ENCODE measurements at places on chromosomes 11 and 22. TPM values are rescaled to one million over a fixed set of nuclear protein-coding genes. Genes with fewer than 3 reads are reported as not detected.
A peak's percentile ranks its signal among the peaks of the same experiment; 100 is the strongest.

Gene BTBD18
- total RNA-seq, result not detected

- H3K4me1 ChIP-seq, result peaks cover 4% of the 10 kb centered on the region
- no peaks in the 10 kb centered on the region for H3K27me3 ChIP-seq
- H3K27ac ChIP-seq, result no peak overlapping the region
These were observed 190.7 kb downstream of the UVRAG start for GRCh38 chr11:76005756-76006155.

DNA sequence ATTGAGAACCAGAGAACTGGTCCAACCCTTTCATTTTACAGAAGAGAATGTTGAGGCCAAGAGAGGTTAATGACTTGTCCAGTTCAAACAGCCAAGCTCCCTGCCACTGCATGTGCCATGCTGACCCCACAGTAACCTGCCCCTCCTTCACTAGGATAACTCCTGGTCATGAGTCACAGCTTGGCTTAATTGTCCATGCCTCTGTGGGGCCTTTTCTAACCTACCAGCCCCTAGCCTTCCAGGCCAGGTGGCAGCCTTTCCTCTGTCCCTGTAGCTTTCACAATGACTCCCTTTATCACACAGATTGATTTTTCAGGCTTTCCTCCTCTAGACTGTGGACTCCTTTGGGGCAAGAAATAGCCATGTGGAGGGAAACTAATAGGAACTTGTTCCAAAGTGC is 97.2 kb downstream of the PIWIL4 start:
- DNase-seq, result no peak
- H3K27ac ChIP-seq, result no peak overlapping the region
- H3K27me3 ChIP-seq, result peaks cover 60% of the 10 kb centered on the region
- H3K36me3 ChIP-seq, result no peaks in the 10 kb centered on the region
- H3K4me1 ChIP-seq, result peaks cover 5% of the 10 kb centered on the region
- no peak overlapping the region for H3K4me3 ChIP-seq

DNA sequence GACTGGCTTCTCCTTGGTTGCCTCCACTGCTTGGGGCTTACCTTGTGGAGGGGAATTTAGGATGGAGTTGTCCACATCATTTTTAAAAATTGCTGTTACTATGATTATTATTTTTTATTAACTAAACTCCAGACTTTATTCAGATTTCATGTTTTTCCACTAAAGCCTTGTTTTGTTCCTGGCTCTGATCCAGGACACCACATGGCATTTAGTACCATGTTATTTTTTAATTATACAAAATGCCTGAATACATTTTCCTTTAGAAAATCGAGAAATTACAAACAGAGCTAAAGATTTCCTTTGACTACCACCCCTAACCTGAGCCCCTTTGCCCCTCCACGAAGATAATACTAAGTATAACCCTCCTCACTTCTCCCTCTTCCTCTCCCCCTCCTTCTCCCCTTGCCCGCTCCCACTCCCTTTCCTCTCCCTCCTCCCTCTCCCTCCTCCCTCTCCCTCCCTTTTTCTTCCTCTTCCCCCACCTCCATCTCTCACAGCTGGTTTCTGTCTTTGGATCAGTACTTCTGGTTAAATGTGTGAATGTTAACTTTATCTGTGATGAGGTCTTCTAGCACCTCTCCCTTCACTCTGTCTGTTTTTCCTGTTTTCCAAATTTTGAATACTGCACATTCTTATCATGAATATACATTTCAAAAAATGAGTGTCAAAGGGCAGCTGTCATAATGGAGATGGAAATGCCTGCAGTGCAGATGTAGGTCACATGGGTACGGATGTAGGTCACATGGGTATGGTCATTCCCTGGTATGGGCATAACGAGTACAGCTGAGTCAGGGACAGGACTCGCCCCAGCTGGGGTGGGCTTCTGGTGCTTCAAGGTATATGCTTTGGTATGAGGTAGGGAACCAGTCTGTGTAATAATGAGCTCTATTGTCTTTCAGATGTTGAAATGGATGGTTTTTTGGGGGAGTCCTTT is 54.4 kb upstream of the OR4B1 start:
- H3K36me3 ChIP-seq, result peaks cover 11% of the 10 kb centered on the region
- H3K4me1 ChIP-seq, result peaks cover 5% of the 10 kb centered on the region
- peak overlapping the region; percentile 66 for H3K27ac ChIP-seq
- DNase-seq, result no peak
- H3K27me3 ChIP-seq, result no peaks in the 10 kb centered on the region

DNA sequence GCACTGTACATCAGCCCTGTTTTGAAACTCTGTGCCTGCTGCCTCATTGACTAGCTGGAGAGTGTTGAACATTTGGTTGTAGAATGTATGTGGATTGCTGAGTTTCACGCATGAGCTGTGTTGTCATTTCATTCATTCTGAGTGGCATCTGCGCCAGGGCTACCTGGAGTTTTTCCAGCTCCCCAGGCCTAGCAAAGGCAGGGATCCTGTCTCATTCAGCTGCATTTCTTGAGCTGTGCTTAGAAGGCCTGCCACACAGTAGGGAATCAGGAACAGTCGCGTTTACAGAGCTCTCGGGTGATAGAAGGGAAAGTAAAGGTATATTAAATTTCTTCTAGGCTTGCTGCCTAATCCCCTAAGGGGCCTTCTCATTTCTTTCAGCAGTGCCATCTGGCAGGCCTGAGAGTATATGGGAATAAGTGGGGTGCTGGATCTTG is 44.3 kb downstream of the PTPRJ start:
- H3K27me3 ChIP-seq, result no peaks in the 10 kb centered on the region
- peaks cover 3% of the 10 kb centered on the region for H3K36me3 ChIP-seq
- H3K27ac ChIP-seq, result no peak overlapping the region
- H3K4me1 ChIP-seq, result peaks cover 37% of the 10 kb centered on the region

DNA sequence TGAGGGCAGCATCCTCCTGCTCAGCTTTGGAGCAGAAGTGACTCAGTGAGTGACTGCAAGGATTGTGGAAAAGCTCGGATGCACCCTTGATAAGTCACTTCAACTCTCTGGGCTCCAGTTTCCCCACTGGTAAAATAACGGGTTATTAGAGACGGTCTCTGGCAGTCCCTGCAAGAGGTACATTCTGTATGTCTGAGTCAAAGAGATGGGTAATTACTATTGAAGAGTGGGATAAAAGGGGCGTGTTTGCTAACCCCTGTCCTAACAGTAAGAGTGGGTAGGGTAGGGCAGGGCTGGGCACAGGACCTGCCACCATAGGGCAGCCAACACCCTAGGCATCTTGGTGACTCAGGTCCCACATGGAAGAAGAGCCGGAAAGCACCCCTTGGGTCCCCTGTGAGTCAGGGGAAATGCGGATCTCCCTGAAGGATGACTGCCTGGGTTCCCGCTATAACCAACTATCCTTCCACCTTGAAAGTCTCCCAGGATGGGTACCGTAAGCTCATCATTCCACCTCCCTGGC is 7.3 kb upstream of the AHNAK start:
- H3K4me1 ChIP-seq, result peaks cover 73% of the 10 kb centered on the region
- no peaks in the 10 kb centered on the region for H3K27me3 ChIP-seq
- DNase-seq, result peak; percentile 41
- H3K27ac ChIP-seq, result peak overlapping the region; percentile 100
- H3K4me3 ChIP-seq, result peak overlapping the region; percentile 93
- no peaks in the 10 kb centered on the region for H3K36me3 ChIP-seq

DNA sequence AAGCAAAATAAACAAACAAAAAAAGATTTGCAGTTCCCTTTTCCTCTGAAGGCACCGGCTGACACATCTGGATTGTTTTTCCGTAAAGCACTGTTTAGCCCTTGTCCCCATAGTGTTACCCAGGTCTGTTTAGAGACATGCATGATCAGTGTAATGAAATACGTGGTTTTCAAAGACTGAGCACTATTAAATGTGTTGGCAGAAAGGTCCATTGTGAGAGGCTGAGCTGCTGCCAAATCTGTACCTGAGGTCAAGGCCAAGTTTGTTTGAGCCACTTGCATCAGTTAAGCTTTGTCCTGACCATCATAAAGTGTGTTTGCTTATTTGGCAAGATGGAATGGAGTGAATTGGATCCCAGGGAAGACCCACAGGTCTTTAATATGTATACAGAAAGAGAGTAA is 26.3 kb downstream of the CTR9 start:
- no peak for DNase-seq
- H3K27ac ChIP-seq, result no peak overlapping the region
- peaks cover 2% of the 10 kb centered on the region for H3K4me1 ChIP-seq
- H3K36me3 ChIP-seq, result peaks cover 16% of the 10 kb centered on the region

- peak overlapping the region; percentile 97 for H3K4me3 ChIP-seq
- peaks cover 24% of the 10 kb centered on the region for H3K4me1 ChIP-seq
- peaks cover 7% of the 10 kb centered on the region for H3K36me3 ChIP-seq
- H3K27me3 ChIP-seq, result no peaks in the 10 kb centered on the region
- peak overlapping the region; percentile 97 for H3K27ac ChIP-seq
These were observed 906 bp downstream of the CCDC90B start for GRCh38 chr11:83285151-83285770.

Gene ADAMTS15
- not detected for total RNA-seq

DNA sequence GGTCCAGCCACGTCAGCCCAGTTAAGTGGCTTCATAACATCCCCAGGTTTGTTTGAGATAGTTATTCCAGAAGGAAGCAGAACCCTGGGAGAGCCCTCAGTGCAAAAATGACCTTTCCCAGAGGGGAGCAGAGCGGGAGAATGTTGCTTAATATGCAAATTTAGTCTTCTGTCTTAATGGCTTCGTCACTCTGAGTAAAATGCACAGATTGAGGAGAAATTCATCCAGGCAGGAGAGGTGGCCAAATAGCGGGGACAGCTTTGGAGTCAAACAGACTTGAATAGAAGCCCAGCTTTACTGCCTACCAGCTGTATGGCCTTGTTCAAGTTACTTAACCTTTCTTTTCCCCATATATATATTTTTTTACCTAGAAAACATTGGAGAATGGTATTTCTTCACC is 12.3 kb upstream of the NRGN start:
- H3K36me3 ChIP-seq, result peaks cover 2% of the 10 kb centered on the region
- peaks cover 17% of the 10 kb centered on the region for H3K4me1 ChIP-seq
- H3K27ac ChIP-seq, result no peak overlapping the region
- H3K4me3 ChIP-seq, result no peak overlapping the region

- no peak for DNase-seq
- no peak overlapping the region for H3K4me3 ChIP-seq
- H3K27me3 ChIP-seq, result peaks cover 11% of the 10 kb centered on the region
- peaks cover 6% of the 10 kb centered on the region for H3K4me1 ChIP-seq
- H3K36me3 ChIP-seq, result no peaks in the 10 kb centered on the region
- H3K27ac ChIP-seq, result no peak overlapping the region
These were observed 71.4 kb upstream of the LINC01488 start for GRCh38 chr11:69409812-69410645.

- DNase-seq, result no peak
- H3K4me1 ChIP-seq, result no peaks in the 10 kb centered on the region
- no peak overlapping the region for H3K4me3 ChIP-seq
- no peak overlapping the region for H3K27ac ChIP-seq
- no peaks in the 10 kb centered on the region for H3K36me3 ChIP-seq
These were observed 256.8 kb downstream of the INSC start for GRCh38 chr11:15371533-15371932.

Gene ADAMTS8
- total RNA-seq, result not detected

Gene NAALADL1
- total RNA-seq, result 16.0 TPM

DNA sequence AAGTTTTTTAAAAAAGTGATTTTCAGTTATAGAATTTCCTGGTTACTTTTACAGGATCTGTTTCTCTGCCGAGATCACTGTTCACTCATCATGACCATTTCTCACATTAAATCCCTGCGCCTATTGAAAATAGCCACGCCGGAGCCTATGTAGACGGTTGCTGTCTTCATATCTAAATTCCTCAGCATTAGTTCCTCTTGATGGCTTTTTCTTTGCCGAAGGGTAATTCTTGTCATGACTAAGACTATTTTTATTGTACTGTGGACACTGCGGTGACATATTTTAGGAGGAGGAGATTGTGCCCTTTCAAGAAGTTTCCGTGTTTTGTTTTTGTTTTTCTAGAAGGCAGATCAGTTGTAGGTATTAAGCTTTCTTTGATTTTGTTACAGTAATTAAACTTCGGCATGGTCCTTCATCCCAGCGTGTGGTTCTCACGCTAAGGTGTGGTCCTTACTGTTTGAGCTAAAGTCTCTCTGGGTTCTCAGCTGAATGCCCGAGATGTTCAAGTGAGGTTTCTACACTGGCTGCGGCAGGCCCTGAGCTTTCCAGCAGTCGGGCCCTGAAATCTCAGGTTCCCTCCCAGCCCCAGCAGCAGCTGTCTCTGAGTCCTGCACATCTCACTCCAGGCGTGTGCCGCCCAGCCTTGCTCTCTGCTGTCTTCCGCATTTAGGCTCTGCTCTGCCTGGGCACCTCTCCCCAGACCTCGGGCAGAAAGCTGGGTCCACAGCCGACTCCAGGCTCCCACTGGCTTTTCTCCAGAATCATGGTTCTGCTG is 1110.5 kb downstream of the TBC1D22A start:
- H3K27me3 ChIP-seq, result peaks cover 27% of the 10 kb centered on the region
- H3K27ac ChIP-seq, result no peak overlapping the region
- DNase-seq, result no peak
- H3K4me1 ChIP-seq, result no peaks in the 10 kb centered on the region
- H3K4me3 ChIP-seq, result no peak overlapping the region

Gene CNGA4
- 0.23 TPM for total RNA-seq

- no peak overlapping the region for H3K4me3 ChIP-seq
- no peak overlapping the region for H3K27ac ChIP-seq
- H3K27me3 ChIP-seq, result no peaks in the 10 kb centered on the region
- H3K4me1 ChIP-seq, result peaks cover 10% of the 10 kb centered on the region
- H3K36me3 ChIP-seq, result peaks cover 6% of the 10 kb centered on the region
These were observed 86.6 kb downstream of the CLPB start for GRCh38 chr11:72347691-72348090.

Gene SCGB1D2
- total RNA-seq, result not detected

DNA sequence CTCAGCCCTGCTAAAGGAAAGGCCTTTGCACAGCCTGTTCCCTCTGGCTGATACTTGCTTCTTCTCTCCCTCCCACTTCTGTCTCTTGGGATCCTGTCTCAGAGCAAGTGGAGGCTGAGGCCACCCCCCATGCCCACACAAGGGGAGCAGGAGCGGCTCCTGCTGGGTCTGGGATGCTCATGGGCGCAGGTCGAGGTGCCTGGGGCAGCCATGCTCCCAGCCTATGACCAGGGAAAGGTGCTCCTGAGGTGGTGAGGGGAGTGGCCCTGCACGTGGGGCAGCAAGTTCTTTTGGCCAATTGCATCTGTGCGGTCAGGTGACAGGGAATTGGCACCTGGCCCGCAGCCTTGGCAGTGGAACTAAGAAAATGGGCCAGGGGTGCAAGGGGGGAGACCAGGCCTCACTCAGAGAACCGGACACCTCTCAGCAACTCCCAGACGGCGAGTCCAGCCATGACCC is 1.5 kb downstream of the MAPK11 start:
- DNase-seq, result no peak
- no peaks in the 10 kb centered on the region for H3K36me3 ChIP-seq
- no peak overlapping the region for H3K27ac ChIP-seq
- H3K4me3 ChIP-seq, result peak overlapping the region; percentile 59

GRCh38 chr22:49047447-49047846 is 780.2 kb downstream of the BRD1 start:
- H3K4me1 ChIP-seq, result peaks cover 6% of the 10 kb centered on the region
- no peaks in the 10 kb centered on the region for H3K36me3 ChIP-seq
- peaks cover 62% of the 10 kb centered on the region for H3K27me3 ChIP-seq
- DNase-seq, result no peak
- H3K4me3 ChIP-seq, result no peak overlapping the region

Data from T-helper 17 cell (primary cell).